Stimulated activated CD8-positive, alpha-beta memory T cell treated with anti-CD3 and anti-CD28 coated beads, Interleukin-2, amount 100 ng/mL, for 1 hour (primary cell): ENCODE measurements at places on chromosomes 2 and 18.

DNA sequence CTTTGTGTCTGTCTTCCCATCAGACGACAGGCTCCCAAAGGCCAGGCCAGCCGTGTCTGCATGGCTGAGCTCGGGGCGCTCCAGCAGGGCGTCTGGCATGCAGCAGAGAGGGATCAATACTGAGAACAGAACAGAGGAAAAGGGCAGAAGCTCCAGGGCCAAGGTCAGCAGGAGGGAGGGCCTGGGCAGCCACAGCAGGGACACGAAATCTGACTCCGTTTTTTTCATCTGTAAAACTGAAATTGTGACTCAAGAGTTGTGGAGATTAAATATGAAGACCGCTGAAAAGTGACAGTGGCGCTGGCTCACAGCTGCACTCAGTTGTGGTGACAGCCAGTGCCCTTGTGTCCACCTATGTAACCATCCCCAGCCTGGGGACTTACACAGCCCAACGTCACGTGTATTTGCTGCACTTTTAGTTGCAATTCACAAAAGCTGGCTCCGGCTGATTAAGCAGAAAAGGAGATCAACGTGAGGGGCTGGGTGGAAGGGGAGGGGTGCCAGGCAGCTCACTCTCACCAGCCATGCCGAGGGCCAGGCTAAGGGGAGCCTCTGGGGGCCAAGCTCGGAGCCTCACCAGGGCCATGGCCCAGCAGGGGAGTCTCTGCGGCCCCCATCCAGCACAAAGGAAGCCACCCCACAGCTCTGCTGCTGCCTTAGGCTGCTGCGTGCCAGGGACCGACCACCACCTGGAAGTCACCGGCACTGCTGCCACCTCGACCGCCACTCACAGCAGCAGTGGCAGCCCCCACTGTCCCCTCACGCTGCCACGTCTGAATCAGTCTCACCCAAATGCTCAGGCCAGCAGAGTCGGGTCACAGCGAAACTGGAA lies 74.7 kb downstream of the EIPR1 start:
- DNase-seq, result no peak

GRCh38 chr2:65164426-65164891 lies 34.6 kb upstream of the RAB1A start:
- no peak for DNase-seq

GRCh38 chr2:13240061-13240460 lies 523.3 kb downstream of the TRIB2 start:
- DNase-seq, result no peak

DNA sequence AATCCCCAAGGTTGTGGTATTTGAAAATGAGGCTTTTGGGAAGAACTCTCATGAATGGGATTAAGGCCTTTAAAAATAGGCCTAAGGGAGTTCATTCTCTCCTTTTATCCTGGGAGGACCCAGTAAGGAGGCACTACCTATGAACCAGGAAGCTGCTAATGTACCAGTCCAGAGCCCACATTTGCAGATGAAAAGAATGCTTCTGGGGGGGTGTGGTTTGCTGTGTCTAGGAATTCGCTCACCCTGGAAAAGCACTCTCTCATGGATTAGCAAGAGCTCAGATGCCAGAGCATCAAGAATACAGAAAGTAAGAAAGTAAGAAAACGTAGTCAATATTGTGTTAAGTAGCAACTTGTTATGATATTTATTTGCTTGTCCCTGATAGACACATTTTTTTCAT lies 785.7 kb upstream of the GYPC start:
- no peak for DNase-seq

DNA sequence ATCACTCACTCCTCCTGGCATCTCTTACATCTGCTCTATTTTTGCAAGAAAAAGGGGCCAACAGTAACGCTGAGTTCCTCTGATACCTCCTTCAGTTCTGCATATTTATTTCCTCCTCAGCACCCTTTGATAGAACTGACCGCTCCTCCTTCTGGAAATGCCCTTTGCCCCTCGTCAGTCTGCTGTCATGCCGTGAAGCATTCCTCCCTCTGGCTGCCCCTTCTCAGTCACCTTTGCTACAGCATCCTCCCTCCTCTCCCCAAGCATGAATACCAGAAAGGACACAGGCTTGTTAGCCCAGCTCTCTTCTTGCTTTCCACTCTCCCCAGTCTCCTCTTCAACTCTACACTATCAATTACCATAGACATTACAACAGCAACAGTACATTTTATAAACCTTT lies 135.4 kb downstream of the NBAS start:
- no peak for DNase-seq

DNA sequence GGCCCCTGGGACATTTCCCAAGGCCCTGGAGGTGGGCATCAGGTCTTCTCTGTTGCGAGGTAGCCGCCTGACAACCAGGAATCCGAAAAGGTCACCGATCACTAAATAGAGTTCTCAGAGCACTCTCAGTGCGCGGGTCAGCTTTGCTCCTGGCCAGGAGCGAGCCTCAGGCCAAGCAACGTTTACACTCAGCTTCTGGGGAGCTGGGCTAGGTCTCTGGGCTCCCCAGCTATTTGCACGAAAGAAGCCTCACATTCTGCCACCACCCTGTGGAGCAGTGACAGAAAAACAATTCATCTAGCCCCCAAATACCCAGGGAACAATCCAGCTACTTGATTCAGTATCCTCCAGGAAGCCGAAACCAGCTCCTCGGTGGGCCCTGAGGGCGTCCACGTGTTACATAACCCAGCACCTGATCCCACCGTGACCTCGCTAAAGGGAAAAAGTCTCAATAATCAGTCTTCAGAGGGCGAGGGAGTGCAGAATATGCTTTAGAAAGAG lies 3.3 kb downstream of the SH3BP4 start:
- DNase-seq, result no peak

GRCh38 chr2:8151888-8152287 lies 530.0 kb upstream of the ID2 start:
- DNase-seq, result no peak
